AG10803 (cell line): ENCODE measurements at places on chromosomes 13 and 19.
A peak's percentile ranks its signal among the peaks of the same experiment; 100 is the strongest.

DNA sequence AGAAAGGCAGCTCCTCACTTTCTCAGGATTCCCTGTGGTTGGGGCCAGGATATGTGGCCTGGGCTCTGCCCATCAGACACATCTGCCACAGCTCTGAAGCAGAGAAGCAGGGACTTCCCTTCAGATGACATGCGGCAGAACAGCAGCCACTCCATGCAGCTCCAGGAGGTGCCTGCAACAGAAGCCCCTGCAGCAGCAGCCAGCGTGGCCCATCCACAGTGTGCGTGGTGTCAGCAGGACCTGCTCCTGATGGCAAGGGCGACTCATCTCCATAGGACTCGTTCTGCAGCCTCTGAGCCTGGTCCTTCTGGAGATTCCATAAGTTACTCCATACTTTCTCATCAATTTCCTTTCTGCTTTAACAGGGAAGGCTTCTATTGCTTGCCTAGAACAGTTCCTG lies 105.0 kb downstream of the SUCLA2 start:
- no peak for DNase-seq

DNA sequence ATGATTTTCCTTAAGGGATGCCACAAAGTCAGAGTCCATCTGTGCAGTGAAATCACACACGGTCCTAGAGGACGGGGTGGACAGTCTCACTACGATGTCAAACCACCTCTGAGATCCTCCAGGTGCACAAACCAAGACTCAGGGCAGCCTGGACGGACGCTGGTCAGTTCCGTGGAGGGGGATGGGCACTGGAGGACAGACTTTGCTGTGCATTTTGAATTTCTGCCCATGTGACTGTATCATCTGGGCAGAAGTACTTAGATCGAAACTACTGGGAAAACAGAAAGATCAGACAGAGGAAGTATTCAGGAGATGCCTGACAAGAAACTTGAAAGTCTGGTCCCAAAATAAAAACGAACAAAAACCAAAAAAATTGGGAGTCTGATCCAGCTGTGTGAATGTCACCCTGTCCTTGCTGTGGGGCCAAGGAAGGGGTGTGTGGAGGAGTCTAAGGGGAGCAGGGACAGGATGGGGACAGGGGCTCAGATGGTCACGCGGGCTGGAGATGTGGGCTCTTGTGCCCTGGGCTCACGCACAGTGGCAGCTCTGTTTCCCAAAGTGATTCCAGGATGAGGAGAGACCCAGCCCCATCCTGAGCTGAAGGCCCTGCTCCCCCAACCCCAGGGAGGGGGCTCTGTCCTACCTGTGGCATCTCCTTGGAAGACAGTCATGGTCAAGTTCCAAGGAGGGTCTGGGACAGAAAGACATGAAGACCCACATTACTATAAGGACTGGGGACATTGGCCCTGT lies 1.5 kb downstream of the SIGLEC8 start:
- no peak for DNase-seq

- DNase-seq: peak; percentile 21
These were observed 28.8 kb upstream of the SEMA6B start for GRCh38 chr19:4588291-4588761.

- no peak for DNase-seq
These were observed 19.8 kb downstream of the SLC25A42 start for GRCh38 chr19:19083413-19084178.

GRCh38 chr19:49879243-49879963 lies 1.9 kb downstream of the TBC1D17 start:
- DNase-seq: no peak

DNA sequence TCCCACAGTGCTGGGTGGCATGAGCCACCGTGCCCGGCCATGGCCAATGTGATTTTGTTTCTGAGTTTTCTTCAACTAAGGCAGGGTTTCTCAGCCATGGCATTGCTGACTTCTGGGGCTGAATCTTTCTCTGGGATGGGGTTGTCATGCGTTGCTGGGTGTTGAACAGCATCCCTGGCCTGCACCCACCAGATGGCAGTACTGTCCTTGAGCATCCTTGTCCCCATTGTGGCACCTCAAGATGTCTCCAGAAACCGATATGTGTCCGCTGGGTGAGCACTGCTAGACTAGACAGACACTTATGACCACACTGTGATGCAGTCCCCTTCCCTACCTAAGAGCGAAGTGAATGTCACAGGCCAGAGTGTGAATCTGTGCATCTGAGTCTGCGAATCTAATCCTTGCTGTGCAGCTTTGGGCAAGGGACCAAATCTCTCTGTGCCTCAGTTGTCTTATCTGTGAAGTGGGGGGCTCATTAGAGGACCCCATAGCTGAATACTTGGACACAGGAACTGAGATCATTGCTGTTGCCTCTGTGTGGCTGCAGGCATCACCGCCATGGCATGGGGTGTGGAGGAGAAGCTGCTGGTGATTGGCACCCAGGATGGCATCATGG lies 50.3 kb upstream of the SIN3B start:
- peak; percentile 59 for DNase-seq

DNA sequence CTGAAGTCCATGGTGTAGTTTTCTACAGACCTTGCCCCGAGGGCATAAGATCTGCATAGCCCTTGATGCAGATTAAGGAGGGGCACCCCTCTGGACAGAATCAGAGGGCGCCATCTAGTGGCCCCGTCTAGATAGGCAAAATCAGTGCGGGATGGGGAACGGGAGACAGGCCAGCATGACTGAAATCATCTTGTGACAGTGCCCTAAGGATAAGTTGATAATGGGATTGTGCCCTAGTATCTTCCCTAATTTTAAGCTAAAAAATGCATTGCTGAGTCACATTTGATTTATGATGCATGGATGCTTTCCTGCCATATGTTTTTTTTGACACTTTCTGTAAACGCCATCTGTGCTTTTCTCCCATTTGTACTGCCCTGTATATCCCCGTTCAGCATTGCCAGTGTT lies 19.0 kb upstream of the GPI start:
- DNase-seq: peak; percentile 58

- no peak for DNase-seq
These were observed 110.7 kb downstream of the SOX1 start for GRCh38 chr13:112177450-112178288.

DNA sequence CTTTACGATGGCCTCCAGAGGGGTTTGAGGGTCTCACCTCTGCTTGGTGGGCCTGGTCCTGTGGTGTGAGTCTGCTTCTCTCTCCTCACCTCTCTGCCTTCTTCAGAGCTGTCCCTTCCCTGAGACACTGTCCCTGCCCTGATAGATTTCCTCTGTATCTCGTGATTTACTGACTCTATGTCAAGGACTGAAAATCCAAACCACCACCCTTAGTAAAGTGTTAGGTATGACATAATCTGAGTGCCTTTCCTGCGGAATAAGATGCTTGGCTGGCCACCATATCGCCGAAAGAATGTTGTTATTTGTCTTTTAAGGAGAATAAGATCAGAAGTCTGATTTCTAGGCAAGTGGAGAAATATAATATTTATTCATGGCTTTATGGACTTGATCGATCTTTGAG lies 7.2 kb downstream of the SLC25A15 start:
- DNase-seq: no peak

DNA sequence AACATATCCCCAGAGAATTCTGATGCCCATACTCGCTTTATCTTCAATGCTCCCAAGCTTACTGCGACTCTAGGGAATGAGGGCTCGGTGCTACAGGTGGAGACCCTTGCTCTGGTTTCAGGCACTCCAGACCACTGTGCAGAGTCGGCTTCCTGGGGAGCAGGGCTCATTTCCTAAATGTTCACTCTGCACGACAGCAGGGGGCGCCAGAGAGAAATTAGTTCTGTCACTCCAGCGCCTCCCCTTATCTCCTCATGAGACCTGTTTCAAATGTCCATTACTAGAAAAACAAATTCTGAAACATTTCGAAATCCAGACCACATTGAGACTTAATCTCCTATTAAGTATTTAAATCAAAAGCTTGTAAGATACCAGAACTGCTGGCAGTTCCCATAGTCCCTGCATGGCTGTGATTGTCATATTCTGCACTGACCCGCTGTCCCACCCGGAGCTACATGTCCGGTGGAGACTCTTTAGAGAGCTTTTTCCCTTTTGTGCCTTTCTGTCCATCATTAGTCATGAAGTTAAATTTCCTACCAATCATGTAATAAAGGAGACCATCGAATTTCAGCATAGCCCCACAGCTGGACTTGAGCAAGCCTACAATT lies 22.4 kb downstream of the EPSTI1 start:
- DNase-seq: peak; percentile 63

DNA sequence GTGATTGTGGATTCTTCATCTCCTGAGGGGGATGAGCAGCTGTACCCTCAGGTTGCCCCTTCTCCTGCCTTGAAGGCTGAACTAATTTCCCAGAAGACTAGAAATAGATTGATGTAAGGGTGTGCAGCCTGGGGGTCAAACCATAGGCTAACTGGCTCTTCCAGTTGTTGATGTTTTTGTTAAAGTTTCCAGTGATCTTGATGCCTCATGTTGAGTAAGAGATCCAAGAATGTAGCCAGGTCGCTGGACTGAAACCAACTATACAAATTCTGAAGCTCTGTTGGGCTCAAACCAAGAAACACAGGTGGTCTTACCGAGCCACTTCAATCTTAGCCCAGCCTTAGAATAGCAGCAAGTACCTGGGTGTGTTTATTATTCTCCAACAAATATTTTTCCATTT lies 391.8 kb downstream of the KLF5 start:
- DNase-seq: no peak

DNA sequence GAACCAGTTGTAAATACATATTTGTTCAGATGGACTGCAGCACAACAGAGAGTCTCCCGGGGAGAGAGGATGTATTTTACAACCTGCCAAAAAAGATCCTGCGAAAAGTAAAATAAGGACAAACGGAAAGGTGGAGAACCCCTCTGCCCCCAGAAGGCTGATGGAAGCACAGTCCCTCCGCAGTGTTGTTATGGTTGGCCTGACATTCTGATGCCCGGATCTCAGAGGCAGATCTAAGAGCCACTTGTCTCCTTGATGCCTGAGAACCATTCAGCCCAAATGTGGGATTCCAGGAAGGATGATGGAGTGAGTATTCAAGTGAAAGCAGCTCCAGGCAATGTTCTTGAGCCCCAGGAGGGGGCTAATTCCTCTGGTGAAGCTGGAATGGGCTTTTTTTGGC lies 458.7 kb downstream of the ZNF536 start:
- no peak for DNase-seq

GRCh38 chr13:98689347-98689968 lies 63.0 kb downstream of the SLC15A1 start:
- no peak for DNase-seq

DNA sequence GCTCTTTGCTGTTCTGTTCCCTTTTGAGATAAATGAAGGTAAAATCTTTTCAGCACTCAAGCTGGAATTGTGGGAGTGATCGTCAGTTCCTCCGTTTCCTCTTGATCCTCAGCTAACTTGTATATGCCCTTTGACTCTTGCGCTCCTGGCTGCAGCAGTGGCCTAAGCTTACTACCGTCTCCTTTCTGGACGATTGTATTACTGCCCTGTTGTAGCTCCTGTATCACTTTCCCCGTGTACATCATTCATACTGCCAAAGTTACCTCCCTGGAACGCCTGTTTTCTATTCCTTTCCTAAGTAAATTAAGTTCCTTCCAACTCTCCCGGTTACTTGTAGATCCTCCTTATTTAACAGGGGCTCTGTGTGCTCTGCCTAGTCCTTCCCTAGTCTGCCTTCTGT lies 36.9 kb downstream of the WASF3 start:
- DNase-seq: no peak

DNA sequence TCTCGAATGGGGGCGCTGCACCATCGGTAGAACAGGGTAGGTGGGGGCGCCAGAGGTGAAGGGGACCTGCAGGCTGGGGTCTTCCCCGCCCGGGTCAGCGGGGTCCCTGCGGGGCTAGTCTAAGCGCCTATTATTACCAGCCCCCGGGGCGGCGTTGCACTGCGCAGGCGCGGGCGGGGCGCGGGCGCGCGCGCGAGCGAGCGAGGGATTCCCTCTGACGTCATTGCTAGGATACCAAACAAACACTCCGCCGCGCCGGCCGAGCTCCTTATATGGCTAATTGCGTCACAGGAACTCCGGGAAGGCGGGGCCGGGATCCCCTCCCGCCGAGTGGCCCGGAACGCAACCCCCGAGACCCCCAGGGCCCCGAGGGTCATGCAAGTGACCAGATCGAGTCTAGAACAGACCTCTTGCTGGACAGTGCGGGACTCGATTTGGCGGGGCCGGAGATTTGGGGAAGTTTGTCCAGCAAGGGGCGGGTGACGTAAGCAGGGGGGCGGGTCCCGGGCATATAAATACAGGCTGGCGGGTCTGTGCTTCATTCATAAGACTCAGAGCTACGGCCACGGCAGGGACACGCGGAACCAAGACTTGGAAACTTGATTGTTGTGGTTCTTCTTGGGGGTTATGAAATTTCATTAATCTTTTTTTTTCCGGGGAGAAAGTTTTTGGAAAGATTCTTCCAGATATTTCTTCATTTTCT lies at the start of gene FOSB:
FOSB (plus strand) TSS at position 541 of the 703 bp plus-strand sequence. CDS start 591 bp downstream, outside the sequence.
- DNase-seq: peak; percentile 93

GRCh38 chr13:49563516-49563915 lies 21.8 kb downstream of the RCBTB1 start:
- peak; percentile 74 for DNase-seq

DNA sequence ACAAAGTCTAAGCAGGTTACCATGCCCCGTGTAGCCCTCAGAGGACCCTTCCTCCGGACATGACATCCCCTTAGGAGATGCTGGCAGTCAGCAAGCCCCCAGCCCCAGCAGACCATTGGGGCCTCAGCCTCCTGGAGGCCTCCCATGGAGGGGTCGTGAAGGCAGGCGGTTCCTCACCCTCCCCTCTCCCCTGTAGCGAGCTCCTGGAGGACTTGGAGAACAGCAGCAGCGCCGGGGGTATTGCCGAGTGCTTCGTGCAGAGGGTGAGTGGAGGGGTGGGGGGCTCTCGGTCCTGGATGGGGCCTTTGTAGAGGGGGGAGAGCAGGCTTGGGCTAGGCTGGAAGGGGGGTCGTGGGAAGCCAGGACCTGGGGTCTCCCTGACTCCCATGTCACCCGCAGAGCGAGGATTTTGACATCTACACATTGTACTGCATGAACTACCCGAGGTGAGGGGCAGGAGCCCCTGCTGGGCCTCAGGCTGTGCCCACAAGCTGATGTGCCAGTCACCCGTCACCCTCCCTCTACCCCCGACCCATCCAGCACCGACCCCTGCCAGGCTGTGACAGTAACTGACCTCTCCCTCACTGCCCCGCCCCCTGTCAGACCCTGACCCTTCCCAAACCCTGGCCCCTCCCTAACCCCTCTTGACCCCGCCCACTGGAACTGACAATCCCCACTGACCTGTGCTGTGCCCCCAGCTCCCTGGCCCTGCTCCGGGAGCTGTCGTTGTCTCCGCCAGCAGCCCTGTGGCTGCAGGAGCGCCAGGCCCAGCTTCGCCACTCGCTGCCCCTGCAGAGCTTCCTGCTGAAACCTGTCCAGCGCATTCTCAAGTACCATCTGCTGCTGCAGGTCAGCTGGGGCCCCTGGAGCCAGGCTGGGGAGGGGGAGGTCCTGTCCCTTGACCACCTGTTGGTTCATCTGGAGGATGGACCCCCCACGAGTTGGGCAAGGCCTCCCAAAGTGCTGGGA lies 4.0 kb downstream of the PLEKHG2 start:
- DNase-seq: no peak

GRCh38 chr13:29472332-29472961 lies 123.0 kb downstream of the SLC7A1 start:
- DNase-seq: peak; percentile 61

GRCh38 chr19:5017235-5017634 lies 48.3 kb downstream of the KDM4B start:
- no peak for DNase-seq

GRCh38 chr19:45153339-45154063 lies 7.3 kb downstream of the NKPD1 start:
- peak; percentile 26 for DNase-seq

GRCh38 chr13:97252735-97253134 lies 30.6 kb downstream of the MBNL2 start:
- no peak for DNase-seq

GRCh38 chr13:74346960-74347359 lies 212.8 kb upstream of the KLF12 start:
- DNase-seq: no peak

- DNase-seq: no peak
These were observed 390.8 kb downstream of the SLITRK6 start for GRCh38 chr13:85408415-85408814.
